ENCODE measurements at places on chromosomes 11 and 22.

GRCh38 chr11:108915666-108916065 lies 250.8 kb downstream of the DDX10 start:
- DNase-seq: no peak

DNA sequence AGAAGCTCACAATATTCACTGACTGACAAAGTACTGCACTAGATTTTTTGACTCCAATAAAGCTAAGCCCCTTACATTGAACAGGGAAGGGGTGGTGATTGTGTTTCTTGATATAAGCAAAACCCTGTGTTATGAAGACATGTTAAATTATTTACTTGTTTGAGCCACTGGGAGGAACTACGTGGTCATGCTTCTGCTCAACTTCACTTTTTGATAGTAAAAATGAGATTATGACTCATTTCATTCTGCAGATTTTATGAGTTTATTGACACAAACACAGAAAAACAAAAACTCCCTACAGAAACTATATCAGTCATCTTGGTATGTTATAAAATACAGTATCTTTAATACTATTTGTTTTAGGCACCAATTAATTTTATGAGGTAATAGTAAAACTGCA lies 124.7 kb downstream of the CADM1 start:
- DNase-seq: no peak

GRCh38 chr11:88495836-88496235 lies 158.3 kb upstream of the CTSC start:
- DNase-seq: no peak

- no peak for DNase-seq
Observed at GRCh38 chr22:25824828-25825423, 82.9 kb downstream of the MYO18B start.

DNA sequence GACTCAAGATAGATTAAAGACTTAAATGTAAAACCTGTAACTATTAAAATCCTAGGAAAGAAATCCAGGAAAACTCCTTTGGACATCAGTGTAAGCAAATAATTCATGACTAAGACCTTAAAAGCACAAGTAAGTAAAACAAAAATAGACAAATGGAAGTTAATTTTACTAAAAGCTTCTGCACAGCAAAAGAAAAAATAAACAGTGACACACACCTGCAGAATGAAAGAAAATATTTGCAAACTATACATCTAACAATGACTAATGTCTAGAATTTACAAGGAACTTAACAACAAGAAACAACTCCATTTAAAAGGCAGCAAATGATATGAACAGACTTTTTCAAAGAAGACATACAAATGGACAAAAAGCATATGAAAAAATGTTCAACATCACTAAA lies 359.1 kb downstream of the LUZP2 start:
- DNase-seq: no peak

DNA sequence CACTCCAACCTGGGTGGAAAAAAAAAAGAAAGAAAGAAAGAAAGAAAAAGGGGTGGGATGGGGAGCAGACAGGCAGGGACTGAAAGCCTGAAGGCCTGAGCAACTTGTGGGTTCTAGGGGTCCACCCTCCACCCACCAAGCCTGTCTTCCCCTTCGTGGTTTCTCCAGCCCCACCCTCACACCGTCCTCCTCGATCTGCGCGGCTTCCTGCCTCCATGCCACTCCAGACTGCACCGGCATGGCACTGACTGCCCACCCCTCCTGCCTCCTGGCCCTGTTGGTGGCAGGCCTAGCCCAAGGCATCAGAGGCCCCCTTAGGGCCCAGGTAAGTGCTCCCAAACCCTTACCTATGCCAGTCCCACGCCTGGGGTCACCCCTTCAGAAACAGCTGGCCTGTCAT lies at the start of gene CTSW:
Gene CTSW, plus strand, starts transcription at position 221 of the 400 bp plus-strand sequence. Its CDS starts 18 bp downstream, at position 239.
- no peak for DNase-seq

GRCh38 chr11:118437208-118438125 lies 1.2 kb downstream of the KMT2A start:
- DNase-seq: peak; percentile 58

DNA sequence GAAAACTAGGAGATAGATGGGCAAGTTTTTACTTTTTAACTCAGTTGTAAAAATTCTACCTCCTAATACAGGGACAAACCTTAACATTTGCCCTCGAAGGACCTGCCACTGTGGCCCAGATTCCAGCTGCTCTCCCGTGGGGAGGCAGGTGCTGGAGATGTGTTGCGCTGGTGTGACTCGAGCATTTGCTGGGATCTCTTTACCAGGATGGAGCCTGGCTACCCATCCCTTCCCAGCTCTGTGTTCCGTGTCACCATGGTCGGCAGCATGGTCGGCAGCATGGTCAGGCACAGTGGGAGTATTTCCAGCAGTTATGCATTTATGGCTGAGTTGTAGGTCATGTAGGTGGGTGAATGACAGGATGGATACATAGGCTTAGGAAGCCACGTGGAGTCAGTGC lies 41.1 kb downstream of the OTOG start:
- no peak for DNase-seq

- peak; percentile 98 for DNase-seq
Observed at GRCh38 chr11:65546217-65546958, 11.8 kb downstream of the LTBP3 start.

- no peak for DNase-seq
Observed at GRCh38 chr11:125399945-125400344, 96.1 kb downstream of the FEZ1 start.

- no peak for DNase-seq
Observed at GRCh38 chr11:120124355-120124754, 13.6 kb downstream of the TRIM29 start.

DNA sequence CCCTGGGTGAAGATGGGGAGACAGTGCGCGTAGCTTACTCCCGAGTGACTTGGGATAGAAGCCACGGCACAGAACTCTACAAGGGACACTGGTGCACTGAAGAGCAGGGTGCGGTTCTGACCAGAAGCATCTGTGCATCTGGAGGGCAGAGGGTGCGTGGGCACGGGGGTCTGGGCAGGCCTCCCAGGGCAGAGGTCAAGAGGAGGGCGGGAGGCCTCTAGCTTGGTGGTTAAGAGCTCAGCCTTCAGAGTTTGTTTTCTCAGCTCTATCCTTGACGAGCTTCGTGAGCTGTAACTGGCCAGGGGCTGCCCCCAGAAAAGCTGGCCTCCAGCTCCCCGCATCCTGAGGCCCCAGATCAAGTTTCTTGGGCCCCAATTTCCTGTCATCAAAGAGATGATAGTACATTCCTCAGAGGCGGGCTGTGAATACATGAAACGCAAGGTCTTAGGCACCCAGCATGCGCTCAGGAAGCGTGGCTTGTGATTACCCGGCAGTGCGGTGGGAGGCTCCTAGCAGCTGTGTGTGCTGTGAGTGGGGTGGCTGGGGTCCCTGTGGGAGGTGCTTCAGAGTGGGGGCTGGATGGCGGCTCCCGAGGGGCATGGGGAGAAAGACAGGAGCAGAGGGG lies 6.0 kb upstream of the BID start:
- no peak for DNase-seq

GRCh38 chr22:43550024-43550620 lies 138.3 kb downstream of the MPPED1 start:
- DNase-seq: no peak

GRCh38 chr11:134889832-134890231 lies 477.8 kb upstream of the B3GAT1 start:
- no peak for DNase-seq

- DNase-seq: no peak
Observed at GRCh38 chr11:94405062-94405833, 4.0 kb upstream of the GPR83 start.

DNA sequence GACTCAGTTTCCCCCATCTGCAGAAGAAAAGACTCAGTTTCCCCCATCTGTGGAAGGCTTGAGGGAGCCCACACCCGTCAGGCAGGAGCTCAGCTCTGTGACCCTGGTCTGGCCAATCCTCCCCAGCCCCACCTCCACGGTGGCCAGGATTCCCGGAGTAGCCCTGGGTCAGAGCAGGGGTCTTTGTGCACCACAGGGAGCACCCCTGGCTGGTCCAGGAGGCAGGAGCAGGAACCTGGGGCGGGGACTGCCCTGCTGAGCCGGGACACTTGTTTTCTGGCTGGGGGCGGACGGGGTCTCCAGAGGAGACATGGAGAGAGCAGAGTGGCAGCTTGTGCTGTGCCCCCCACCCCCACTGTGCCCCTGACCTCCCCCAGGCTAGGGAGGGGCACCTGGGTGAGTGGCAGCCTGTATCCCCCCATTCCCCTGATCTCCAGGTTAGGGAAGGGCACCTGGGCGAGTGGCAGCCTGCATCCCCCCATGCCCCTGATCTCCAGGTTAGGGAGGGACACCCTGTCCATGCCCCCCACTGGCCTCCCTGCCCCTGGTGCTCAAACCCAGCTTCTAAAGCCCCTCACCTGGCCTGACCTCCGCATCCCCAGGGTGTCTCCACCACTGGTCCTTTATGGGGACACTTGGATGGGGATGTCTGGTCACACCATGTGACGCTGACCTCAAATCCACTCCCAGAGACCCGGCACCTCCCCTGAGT lies 18.8 kb downstream of the IL17REL start:
- DNase-seq: no peak

GRCh38 chr11:44112091-44112821 lies 16.8 kb downstream of the EXT2 start:
- DNase-seq: no peak

- DNase-seq: no peak
Observed at GRCh38 chr11:117984476-117984875, 1.7 kb upstream of the IL10RA start.

- no peak for DNase-seq
Observed at GRCh38 chr11:76763573-76764346, 19.4 kb upstream of the TSKU start.

- no peak for DNase-seq
Observed at GRCh38 chr22:24161909-24162308, 19.4 kb upstream of the SUSD2 start.

DNA sequence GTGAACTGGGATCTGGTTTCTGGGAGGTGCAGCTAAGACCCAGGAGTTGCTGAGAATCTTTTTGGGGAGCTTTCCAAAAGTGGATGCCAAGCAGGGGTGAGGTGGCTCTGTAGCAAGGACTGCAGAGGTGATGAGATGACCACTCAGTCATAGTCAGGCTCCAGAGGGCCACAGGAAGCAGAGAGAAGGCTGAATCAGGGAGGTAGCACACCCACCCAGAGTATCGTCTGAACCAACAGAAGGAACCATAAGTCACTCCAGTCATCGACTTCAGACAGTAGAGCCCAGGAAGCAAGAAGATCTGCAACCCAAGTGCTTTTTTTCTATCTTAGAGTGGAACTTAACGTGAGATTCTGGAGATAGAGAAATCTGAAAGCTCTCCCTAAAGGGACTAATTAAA lies 335.7 kb upstream of the MPPED2 start:
- DNase-seq: no peak

DNA sequence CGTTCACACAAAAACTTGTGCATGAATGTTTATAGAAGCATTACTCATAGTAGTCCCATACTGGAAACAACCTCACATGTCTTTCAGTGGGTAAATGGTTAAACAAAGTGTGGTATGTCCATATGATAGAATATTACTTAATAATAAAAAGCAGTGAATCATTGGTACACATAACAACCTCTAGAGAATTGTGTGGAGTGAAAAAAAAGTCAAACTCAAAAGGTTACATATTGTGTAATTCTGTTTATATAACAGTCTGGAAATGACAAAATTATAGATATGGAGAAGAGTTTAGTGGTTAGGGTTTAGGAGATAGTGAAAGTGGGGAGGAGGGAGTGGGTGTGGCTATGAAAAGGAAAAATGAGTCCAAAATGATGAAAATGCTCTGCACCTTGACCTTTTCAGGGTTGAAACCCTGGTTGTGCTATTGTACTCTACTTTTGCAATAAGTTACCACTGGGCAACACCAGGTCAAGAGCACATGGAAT lies 243.4 kb upstream of the DDI1 start:
- DNase-seq: no peak

DNA sequence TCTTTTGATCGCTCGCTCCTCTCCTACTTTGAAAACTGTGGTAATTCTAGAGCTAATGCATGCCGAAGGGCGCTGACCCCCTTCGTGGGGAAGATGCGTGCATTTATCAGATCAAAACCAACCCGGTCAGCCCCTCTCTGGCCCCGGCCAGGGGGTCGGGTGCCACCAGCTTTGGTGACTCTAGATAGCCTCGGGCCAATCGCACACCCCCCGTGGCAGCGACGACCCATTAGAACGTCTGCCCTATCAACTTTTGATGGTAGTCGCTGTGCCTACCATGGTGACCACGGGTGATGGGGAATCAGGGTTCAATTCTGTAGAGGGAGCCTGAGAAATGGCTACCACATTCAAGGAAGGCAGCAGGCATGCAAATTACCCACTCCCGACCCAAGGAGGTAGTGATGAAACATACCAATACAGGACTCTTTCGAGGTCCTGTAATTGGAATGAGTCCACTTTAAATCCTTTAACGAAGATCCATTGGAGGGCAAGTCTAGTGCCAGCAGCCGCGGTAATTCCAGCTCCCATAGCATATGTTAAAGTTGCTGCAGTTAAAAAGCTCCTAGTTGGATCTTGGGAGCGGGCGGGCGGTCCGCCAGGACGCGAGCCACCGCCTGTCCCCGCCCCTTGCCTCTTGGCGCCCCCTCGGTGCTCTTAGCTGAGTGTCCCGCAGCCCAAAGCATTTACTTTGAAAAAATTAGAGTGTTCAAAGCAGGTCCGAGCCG lies 3898.2 kb upstream of the OR11H1 start:
- DNase-seq: no peak

DNA sequence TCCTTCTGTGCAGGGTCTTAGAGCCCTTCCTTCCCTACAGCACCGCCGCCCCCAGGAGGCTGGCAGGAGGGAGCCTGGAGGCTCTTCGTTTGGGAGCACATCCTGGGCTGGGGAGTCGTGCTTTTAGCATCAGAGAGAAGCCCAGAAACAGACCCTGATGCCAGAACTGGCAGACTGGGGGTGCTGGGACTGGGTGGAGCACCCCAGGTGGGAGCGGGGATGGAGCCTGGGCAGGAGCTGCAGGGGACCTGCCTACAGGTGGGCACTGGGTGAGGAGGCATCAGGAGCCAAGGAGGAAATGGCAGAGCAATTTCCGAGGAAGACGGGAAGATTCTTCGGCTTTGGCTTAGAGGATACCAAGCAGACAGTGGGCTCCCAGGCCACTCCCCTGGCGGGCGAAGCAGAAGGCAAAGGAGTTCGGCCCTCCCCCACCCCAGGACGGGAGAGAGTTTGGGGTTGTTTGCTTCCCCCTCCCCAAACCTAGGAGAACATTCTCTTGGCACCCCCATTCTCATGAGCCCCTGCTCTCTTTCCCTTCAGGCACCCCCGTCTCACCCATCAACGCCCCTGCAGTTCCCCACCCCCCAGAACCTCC lies 1.1 kb downstream of the SYT7 start:
- DNase-seq: no peak

DNA sequence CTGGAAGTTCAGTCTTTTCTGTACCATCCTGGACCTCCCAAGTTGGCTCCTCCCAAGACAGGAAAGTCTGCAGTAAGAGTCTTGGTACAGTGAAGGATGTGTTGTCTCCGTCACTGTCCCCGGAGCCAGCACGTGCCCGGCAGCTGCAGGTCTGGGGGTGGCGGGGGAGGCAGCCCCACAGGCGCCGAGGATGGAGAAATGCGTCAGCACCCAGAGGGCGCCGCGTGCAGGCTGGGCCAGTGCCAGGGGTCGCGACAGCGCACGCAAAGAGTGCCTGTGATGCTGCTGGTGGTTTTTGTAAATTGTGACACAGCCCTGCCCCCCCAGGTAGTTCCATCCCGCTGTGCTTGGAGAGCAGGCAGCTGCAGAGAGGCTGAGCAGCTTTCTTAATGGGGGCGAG lies 1200.5 kb downstream of the BRD1 start:
- no peak for DNase-seq

- DNase-seq: no peak
Observed at GRCh38 chr22:19059481-19060278, 62.5 kb downstream of the DGCR2 start.

Measured in stimulated activated CD4-positive, alpha-beta T cell treated with anti-CD3 and anti-CD28 coated beads, Interleukin-2, amount 100 ng/mL, for 24 hours (primary cell).